ENCODE measurements at places on chromosomes 7 and 10. TPM values are rescaled to one million over a fixed set of nuclear protein-coding genes. Genes with fewer than 3 reads are reported as not detected.

DNA sequence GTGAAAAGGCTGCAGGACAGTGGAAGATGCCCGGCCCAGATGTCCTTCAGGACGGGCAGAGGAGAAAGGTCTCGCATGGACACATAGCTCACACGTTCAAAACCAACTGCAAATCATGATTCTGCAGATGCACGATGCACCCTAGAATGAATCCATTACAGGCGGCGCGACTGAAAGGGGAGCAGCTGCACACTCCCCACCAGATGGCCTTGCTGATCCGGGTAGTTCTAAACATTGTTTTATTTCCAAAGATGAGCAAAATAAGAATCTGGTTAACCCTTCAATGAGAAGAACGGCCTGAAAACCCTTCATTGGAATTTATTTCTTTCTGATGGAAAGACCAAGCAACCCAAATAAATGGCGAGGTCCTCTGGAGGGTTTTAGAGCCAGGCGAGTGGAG is 33.8 kb downstream of the CHST15 start:
- no peak for DNase-seq
- no peak overlapping the region for H3K4me3 ChIP-seq
- H3K36me3 ChIP-seq: no peaks in the 10 kb centered on the region
- no peak overlapping the region for H3K27ac ChIP-seq
- H3K4me1 ChIP-seq: no peaks in the 10 kb centered on the region

CYP26C1 gene
- total RNA-seq: not detected

JCAD gene
- total RNA-seq: 20.0 TPM

- H3K36me3 ChIP-seq: no peaks in the 10 kb centered on the region
- peak overlapping the region; percentile 39 for H3K27ac ChIP-seq
- no peaks in the 10 kb centered on the region for H3K27me3 ChIP-seq
- H3K4me1 ChIP-seq: peaks cover 19% of the 10 kb centered on the region
- H3K4me3 ChIP-seq: peak overlapping the region; percentile 62
Measured at GRCh38 chr10:102461187-102462054, 10.1 kb upstream of the C10orf95 start.

DNA sequence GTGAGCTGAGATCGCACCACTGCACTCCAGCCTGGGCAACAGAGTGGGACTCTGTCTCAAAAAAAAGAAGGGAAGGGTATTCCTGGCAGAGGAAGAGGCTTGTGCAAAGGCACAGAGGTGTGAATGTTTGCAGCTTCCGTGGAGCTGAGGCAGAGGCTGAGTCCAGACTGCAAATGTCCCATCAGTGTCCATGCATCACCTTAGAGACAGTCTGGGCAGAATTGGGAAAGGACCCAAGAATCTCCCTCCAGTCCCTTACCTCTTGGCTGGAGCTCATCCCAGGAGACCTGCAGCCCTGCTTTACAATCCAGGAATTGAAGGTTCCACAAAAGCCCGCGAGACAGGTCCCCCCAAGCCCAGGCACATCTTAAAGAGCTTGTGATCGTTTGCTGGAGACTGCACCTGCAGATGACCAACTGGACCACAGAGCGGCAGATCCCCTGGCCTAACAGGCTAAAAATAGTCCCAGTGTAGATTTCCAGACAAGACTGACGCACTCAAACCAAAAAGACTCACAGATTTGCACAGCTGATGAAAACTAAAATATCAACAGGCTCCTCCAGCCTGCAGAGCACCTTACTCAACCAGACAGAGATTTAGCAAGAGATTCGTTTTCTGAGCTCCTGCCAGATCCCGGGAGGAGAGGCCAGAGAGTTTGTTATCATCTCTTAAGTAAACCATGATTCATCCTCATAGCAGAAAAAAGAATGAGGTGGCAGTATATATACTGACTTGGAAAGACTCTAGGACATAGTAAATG is 22.9 kb upstream of the NANOS1 start:
- H3K36me3 ChIP-seq: no peaks in the 10 kb centered on the region
- no peak for DNase-seq
- H3K4me3 ChIP-seq: no peak overlapping the region
- H3K27me3 ChIP-seq: no peaks in the 10 kb centered on the region
- H3K27ac ChIP-seq: no peak overlapping the region

DNA sequence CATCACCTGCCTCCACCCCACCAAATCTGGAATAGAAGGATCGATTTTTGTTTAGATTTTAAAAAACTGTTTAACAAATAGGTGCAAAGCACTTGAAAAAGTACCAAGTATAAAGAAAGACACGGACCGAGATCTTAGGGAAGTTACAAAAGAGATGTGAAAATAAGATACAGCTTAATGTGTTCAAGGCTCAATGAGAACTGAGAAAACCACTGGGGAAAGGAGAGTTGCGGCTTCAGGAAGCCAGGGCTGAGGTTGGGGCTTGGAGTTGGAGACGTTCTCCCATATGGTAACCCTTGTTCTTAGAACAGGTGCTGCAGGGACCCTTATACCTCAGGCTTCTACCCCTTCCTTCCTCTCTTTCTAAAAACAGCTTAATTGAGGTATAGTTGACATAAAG is 140.2 kb downstream of the FANK1 start:
- peaks cover 6% of the 10 kb centered on the region for H3K4me1 ChIP-seq
- no peaks in the 10 kb centered on the region for H3K27me3 ChIP-seq
- H3K36me3 ChIP-seq: no peaks in the 10 kb centered on the region
- H3K4me3 ChIP-seq: no peak overlapping the region
- H3K27ac ChIP-seq: no peak overlapping the region

- no peak overlapping the region for H3K4me3 ChIP-seq
- DNase-seq: no peak
- H3K4me1 ChIP-seq: peaks cover 8% of the 10 kb centered on the region
- no peak overlapping the region for H3K27ac ChIP-seq
- no peaks in the 10 kb centered on the region for H3K36me3 ChIP-seq
Measured at GRCh38 chr10:117130862-117131375, 7.2 kb downstream of the VAX1 start.

TACC2 gene
- total RNA-seq: 342 TPM

GRCh38 chr10:103659674-103660363 is 166.3 kb downstream of the NEURL1 start:
- H3K27ac ChIP-seq: peak overlapping the region; percentile 93
- H3K4me3 ChIP-seq: peak overlapping the region; percentile 63
- peak; percentile 49 for DNase-seq
- peaks cover 47% of the 10 kb centered on the region for H3K4me1 ChIP-seq
- H3K27me3 ChIP-seq: no peaks in the 10 kb centered on the region

- H3K27me3 ChIP-seq: peaks cover 67% of the 10 kb centered on the region
- H3K4me3 ChIP-seq: no peak overlapping the region
- no peaks in the 10 kb centered on the region for H3K4me1 ChIP-seq
- no peak overlapping the region for H3K27ac ChIP-seq
- no peak for DNase-seq
- H3K36me3 ChIP-seq: no peaks in the 10 kb centered on the region
Measured at GRCh38 chr7:157033483-157034473, 23.3 kb upstream of the MNX1 start.

PLCE1 gene
- total RNA-seq: 4.9 TPM

- H3K36me3 ChIP-seq: no peaks in the 10 kb centered on the region
- H3K4me3 ChIP-seq: no peak overlapping the region
- H3K4me1 ChIP-seq: peaks cover under 1% of the 10 kb centered on the region
Measured at GRCh38 chr10:11403116-11403515, 208.3 kb downstream of the USP6NL start.

GRCh38 chr10:74863551-74863950 is 37.2 kb downstream of the KAT6B start:
- no peak overlapping the region for H3K27ac ChIP-seq
- DNase-seq: no peak
- H3K4me3 ChIP-seq: no peak overlapping the region
- no peaks in the 10 kb centered on the region for H3K27me3 ChIP-seq
- H3K4me1 ChIP-seq: peaks cover 17% of the 10 kb centered on the region
- H3K36me3 ChIP-seq: no peaks in the 10 kb centered on the region

- no peak overlapping the region for H3K27ac ChIP-seq
- H3K4me3 ChIP-seq: no peak overlapping the region
- DNase-seq: no peak
- H3K4me1 ChIP-seq: peaks cover 23% of the 10 kb centered on the region
- H3K27me3 ChIP-seq: no peaks in the 10 kb centered on the region
Measured at GRCh38 chr7:116571552-116571951, 46.7 kb downstream of the CAV1 start.

ANKRD16 gene
- 3.7 TPM for total RNA-seq

LMOD2 gene
- total RNA-seq: 2,841 TPM

- no peaks in the 10 kb centered on the region for H3K36me3 ChIP-seq
- no peak overlapping the region for H3K27ac ChIP-seq
- DNase-seq: no peak
- no peaks in the 10 kb centered on the region for H3K4me1 ChIP-seq
- H3K27me3 ChIP-seq: peaks cover 22% of the 10 kb centered on the region
Measured at GRCh38 chr10:9301148-9301547, 1246.7 kb downstream of the GATA3 start.

KEL gene
- 0.09 TPM for total RNA-seq

NUTM2A gene
- total RNA-seq: 2.6 TPM

NEUROG3 gene
- total RNA-seq: not detected

DNA sequence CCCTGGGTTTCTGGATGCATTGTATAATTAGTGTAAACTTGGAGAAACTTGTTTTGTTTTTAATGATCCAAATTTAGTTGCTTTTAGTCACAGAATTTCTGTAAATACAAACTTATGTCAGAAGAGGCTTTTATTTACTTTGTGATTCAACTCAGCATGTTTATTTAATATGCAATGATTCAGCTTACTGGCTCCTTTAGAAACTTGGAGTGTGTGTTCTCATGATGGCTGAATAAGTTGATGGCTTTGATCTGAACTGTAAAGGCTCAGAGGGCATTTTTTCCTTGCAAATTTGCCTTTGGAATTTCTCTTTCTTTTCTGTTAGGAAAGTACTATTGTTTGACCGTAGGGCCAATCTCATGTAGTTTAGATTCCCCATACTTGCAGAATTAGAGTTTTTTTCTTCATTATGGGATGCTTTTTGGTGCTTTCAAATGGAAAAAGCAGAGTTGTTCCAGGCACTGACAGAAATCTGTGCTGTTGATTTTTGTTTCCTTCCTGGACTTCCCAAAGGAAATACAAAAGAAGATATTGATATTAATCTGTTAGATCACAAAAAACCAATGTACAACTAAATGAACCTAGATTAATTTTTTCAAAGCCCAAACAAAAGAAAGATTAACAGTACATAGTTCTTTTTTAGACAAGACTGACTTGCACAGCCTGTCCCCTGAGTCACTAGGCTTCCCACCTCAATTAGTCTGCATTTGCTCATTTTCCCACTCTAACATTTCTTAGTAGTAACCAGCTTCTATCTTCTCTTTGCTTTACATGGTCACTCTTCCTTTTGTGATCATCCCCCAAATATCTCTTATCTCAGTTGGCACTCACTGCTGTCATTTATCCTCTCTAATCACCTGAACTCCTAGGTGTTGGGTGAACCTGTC is 96.8 kb upstream of the AGR3 start:
- no peak for DNase-seq
- no peak overlapping the region for H3K4me3 ChIP-seq
- peaks cover 25% of the 10 kb centered on the region for H3K4me1 ChIP-seq
- H3K27me3 ChIP-seq: no peaks in the 10 kb centered on the region

GRCh38 chr7:23226844-23227450 is 19.6 kb upstream of the GPNMB start:
- no peak overlapping the region for H3K27ac ChIP-seq
- H3K4me1 ChIP-seq: no peaks in the 10 kb centered on the region
- H3K36me3 ChIP-seq: no peaks in the 10 kb centered on the region
- H3K27me3 ChIP-seq: no peaks in the 10 kb centered on the region
- no peak overlapping the region for H3K4me3 ChIP-seq

PHKG1 gene
- total RNA-seq: 18.5 TPM

GRCh38 chr7:44847509-44847919 is 373 bp downstream of the H2AZ2 start:
- H3K27ac ChIP-seq: peak overlapping the region; percentile 86
- H3K36me3 ChIP-seq: no peaks in the 10 kb centered on the region
- H3K27me3 ChIP-seq: no peaks in the 10 kb centered on the region
- H3K4me1 ChIP-seq: peaks cover 38% of the 10 kb centered on the region
- H3K4me3 ChIP-seq: peak overlapping the region; percentile 68
- DNase-seq: peak; percentile 90

Measured in heart right ventricle (tissue), 16 donors.